ENCODE measurements at places on chromosomes 3 and 15. TPM values are rescaled to one million over a fixed set of nuclear protein-coding genes. Genes with fewer than 3 reads are reported as not detected.

NR2F2 gene
- 23.6 TPM for total RNA-seq

ISLR2 gene
- total RNA-seq, result 0.77 TPM

DNA sequence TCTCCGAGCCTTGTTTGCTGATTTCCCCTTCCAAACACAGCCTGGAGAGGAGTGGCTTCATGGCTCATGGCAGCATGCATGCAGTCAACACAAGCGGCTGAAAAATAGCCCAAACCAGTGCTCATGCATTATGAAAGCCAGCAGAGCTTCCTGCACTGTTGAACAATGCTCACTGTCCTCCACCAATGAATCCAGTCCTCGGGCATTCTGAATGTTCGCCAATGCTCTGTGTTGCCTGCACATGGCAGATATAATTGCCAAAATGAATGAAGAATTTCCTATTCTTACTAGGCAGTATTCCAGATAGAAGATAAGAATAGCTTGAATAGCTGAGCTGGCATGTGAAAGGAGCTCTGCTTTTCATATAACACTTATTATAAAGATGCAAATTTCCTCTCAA, 252.7 kb downstream of the ROBO1 start:
- no peaks in the 10 kb centered on the region for H3K4me1 ChIP-seq
- H3K27ac ChIP-seq, result no peak overlapping the region
- H3K36me3 ChIP-seq, result no peaks in the 10 kb centered on the region
- no peak overlapping the region for H3K4me3 ChIP-seq
- no peaks in the 10 kb centered on the region for H3K27me3 ChIP-seq
- DNase-seq, result no peak

DNA sequence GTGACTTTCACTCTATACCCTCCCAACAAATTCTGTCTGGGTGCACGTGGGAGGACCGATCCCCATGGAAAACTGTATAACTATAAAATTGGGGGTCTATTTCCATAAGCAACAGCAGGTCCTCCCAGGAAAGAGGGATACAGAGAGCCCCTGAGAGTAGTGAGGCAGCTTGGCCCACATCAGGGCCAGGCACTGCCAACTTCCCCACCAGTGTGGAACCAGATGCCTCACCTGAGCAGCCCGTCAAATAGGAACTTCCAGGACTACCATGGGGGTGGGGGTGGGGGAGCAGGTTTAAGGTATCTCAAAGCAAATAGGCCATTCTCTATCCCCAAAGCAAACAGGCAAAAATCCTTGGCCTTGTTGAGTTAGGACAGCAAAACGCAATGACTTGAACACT, 33.3 kb upstream of the DUSP7 start:
- peak overlapping the region; percentile 75 for H3K27ac ChIP-seq
- no peaks in the 10 kb centered on the region for H3K36me3 ChIP-seq
- H3K4me3 ChIP-seq, result no peak overlapping the region
- H3K27me3 ChIP-seq, result no peaks in the 10 kb centered on the region
- no peak for DNase-seq

DNA sequence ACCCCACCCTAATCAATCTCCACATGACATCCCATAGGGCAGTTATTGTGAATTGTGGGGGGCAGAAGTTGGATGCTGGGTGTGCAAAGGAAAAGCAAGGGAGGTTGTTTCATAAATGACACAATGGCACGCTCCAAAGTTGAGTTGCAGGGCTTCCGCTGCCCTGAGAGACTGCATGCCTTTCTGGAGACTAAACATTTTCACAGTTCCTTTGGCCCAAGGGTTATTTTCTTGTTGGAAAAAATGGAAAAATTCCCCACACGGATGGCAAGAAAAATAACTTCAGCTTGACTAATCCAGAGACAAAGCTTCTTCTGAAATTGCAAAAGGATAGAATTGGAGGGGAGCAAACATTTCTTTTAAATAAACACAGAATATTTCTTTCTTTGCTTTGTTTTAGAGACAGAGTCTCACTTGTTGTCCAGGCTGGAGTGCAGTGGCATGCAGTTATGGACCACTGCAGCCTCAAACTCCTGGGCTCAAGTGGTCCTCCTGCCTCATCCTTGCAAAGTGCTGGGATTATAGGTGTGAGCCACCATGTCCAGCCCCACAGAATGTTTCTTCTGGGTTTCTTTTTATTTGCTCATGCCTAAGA, 19.1 kb upstream of the TPM1 start:
- H3K27me3 ChIP-seq, result no peaks in the 10 kb centered on the region
- H3K27ac ChIP-seq, result no peak overlapping the region
- H3K4me1 ChIP-seq, result no peaks in the 10 kb centered on the region
- DNase-seq, result no peak

THRB gene
- total RNA-seq, result 4.6 TPM

ANKUB1 gene
- total RNA-seq, result not detected
